ENCODE measurements at places on chromosomes 13 and 19.

DNA sequence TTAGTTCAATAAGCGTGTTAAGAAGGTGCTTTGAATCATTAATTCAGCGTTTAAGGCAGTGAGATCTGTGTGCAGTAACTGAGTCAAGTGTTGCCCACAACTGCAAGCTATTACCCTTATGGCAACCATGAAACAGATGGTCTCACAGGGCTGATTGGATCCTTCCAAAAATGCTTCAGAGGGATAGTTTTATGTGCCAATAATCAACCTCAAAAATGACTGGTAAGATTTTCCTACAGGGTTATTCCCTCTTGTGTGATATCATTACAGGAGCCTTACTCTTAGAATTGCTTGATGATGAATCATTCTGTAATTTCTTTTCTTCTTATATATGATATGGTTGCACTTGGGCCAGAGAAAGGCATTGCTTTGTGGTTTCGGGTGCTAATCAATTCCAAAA, 1299.2 kb upstream of the ATXN8OS start:
- DNase-seq = no peak

DNA sequence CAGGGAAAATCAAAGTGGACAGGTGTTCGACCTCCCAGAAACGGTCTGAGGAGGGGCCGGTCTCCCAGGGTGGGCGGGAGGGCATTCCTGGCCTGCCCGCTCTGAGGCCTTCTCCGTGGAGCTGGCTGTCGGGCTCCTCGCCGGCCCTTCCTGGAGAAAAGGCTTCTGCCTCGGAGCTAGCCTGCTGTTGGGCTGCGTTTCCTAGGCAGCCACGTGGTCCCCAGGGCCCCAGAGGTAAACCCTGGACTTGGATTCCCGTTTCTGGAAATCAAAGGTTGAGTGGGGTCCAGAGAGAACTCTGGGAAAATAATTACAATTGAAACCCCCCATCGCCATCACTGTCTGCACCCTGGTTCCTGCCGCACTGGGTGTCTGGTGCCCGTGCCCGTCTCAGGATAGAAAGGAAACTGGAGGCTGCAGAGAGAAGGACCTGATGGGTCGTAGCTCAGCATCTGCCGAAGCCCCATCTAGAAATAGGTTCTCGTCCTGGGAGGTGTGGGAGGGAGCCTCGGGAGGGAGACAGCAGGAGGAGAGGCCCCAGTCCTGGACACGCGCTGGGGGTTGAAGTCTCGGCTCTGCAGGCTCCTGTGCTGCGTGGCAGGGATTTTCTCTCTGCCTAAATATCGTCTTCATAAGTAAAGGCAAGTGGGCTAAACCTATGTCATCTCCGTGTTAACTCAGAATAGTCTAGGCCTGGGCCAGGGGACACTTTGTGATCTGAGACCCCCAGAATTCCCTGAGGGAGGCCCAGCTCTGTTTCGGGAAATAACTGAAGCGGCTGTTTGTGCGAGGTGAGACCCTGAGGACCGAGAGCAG, 7.7 kb upstream of the PROZ start:
- no peak for DNase-seq

GRCh38 chr19:3949997-3950859, 17.4 kb downstream of the NMRK2 start:
- DNase-seq = no peak

- DNase-seq = no peak
Measured at GRCh38 chr13:23776698-23777574, 112.3 kb downstream of the MIPEP start.

GRCh38 chr19:13526552-13526951, 20.3 kb upstream of the CACNA1A start:
- DNase-seq = peak; percentile 36

- no peak for DNase-seq
Measured at GRCh38 chr13:45336025-45336800, 4.8 kb downstream of the TPT1 start.

DNA sequence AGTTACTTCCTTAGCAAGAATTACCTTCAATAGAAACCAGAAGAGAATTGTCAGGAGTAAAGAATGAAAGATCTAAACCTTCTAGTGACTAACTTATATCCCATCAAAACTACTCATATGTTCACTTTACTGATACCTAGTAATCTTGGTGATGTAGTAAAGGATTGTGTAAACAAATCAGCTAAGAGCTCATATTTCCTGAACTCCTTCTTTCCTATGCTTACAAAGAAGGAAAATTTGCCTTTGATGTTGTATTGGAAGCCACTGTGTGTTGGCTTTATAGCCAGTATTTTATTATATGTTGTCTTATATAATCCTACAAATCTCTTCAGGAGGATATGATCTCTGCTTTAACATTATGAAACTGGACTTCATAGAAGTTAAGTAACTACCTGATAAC, 671.0 kb downstream of the PCDH9 start:
- no peak for DNase-seq

DNA sequence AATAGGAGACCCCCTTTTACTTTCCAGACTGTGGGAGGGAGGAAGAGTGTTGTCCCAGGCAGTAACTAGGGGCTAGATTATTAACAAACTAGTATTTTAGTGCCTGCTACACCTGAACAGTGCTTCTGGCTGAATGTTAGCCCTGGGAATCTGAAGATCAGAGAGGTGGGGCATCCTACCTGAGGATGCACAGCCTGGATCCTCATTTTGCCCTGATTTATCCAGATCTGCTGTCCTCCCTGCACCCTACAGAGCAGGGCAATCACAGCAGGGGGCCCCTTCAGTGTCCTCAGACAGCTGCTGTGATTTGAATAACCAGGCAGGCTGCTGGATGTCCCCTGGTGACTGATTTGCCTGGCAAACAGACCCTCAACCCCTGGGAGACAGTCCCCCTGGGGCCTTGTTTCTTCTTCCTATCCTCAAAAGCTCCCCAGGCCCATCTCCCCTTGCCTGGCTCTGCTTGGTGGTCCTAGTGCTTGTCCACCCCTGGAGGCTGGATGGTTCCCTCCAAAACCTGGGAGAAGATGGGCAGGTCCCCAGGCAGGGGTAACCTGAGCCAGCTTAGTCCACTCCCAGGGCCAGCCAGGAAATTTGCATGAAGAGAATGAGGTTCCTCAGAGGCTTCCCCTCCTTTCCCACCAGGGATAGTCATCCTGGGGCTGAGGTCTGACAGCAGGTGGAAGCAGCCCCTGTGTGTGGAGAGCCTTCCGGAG, at the start of gene OVOL3:
Gene OVOL3 (plus strand): TSS at position 657 of the 713 bp plus-strand sequence. CDS start 60 bp downstream, outside the sequence.
- DNase-seq = no peak

GRCh38 chr19:55353803-55354697, 469 bp downstream of the COX6B2 start:
- peak; percentile 58 for DNase-seq

DNA sequence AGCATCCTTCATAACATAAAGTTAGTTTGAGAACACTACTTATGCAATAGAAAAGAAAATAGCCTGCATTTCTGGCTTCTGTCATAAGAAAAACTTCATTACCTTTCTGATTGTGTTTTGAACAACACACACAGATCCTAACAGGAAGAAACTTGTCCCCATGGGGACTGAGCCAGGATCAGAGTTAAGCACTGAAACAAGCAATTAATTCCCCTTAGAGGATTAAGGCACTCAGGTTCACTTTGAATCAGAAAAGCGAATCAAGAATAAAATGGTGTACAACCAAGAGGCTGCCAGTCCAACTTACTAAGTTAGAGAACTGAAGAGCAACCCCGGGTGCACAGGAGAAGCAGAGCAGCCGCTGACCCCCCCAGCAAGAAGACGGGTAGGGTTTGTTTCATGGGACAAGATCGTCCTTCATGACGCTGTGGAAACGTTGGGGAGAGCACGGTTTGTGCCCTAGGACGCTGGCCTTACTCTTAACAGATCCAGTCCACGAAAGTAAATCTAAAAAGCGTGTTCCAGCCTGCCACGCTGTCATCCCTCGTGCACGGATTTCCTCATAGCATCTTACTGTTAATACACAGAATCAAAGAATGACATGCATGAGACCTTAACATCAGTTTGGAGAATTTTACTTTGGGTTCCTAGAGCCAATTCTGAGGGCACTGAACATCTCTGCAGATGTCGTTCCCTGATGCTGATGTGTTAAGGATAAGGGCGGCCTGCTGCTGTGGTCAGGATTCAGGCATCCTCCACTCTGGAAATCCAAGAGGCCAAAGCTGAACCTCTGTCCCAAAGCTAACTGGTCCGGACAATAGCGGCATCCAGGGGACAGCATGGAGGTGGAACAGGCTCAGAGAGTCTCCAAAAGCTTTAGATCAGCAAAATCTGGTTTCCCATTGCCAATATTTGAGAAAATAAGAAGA, 46.4 kb downstream of the GGACT start:
- no peak for DNase-seq

- no peak for DNase-seq
Measured at GRCh38 chr19:12953138-12953798, 3.8 kb downstream of the GADD45GIP1 start.

GRCh38 chr19:48872884-48873475, 759 bp downstream of the PPP1R15A start:
- peak; percentile 91 for DNase-seq

- DNase-seq = no peak
Measured at GRCh38 chr19:56972291-56972841, 131.8 kb upstream of the PEG3 start.

- DNase-seq = peak; percentile 19
Measured at GRCh38 chr19:7751157-7751783, 3.9 kb upstream of the CD209 start.

GRCh38 chr13:31545616-31546015, 193.7 kb upstream of the RXFP2 start:
- DNase-seq = no peak

GRCh38 chr13:106117035-106117434, 418.4 kb downstream of the EFNB2 start:
- DNase-seq = no peak

All from SK-MEL-5 (cell line).